ENCODE measurements at places on chromosomes 1 and 21.

GRCh38 chr1:224922404-224923164, 6.9 kb upstream of the DNAH14 start:
- no peak for DNase-seq

- no peak for DNase-seq
Observed at GRCh38 chr1:171434717-171435346, 50.5 kb upstream of the PRRC2C start.

GRCh38 chr1:3463408-3463863, 9.0 kb downstream of the ARHGEF16 start:
- DNase-seq, result no peak

- DNase-seq, result no peak
Observed at GRCh38 chr1:173122958-173123852, 72.5 kb upstream of the TNFSF18 start.

- no peak for DNase-seq
Observed at GRCh38 chr1:10708757-10709156, 87.7 kb downstream of the CASZ1 start.

DNA sequence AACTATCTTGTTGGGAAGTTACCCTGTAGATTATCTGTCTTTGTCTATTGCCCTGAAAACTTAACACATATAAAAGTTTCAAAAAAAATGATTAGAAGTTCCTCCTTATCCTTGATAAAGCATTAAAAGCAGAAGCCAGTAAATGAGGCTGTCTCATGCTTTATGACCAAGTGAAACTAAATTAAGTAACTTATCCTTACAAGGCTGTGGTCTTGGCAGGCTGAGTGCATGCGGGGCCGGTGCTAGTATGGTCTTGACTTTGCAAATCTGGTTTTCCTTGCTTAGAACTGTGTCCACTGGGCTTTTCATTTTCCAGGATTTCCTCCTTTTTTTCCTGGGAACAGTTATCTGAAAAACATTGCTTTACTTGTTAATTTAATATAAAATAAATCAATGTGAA, 43.1 kb downstream of the PCNX2 start:
- no peak for DNase-seq
